ENCODE measurements at places on chromosomes 3 and 15. TPM values are rescaled to one million over a fixed set of nuclear protein-coding genes. Genes with fewer than 3 reads are reported as not detected.

The GHSR gene
- not detected for total RNA-seq

The CYP1A1 gene
- 0.48 TPM for total RNA-seq

The KLHL40 gene
- not detected for total RNA-seq

The CIP2A gene
- total RNA-seq = 2.9 TPM

The GOLGA8J gene
- total RNA-seq = not detected

The ELL3 gene
- 2.2 TPM for total RNA-seq

The CACNA2D2 gene
- total RNA-seq = 2.0 TPM

The SELENOT gene
- 91.6 TPM for total RNA-seq

The LRRC57 gene
- total RNA-seq = 13.1 TPM

The SKIL gene
- total RNA-seq = 77.2 TPM

The EBLN2 gene
- total RNA-seq = 4.8 TPM

The NR2F2 gene
- total RNA-seq = 213 TPM

The RBPMS2 gene
- 5.3 TPM for total RNA-seq

The LRRIQ4 gene
- not detected for total RNA-seq

The SNRPN gene
- 59.1 TPM for total RNA-seq

The CFAP100 gene
- total RNA-seq = not detected

The TMOD2 gene
- 14.8 TPM for total RNA-seq

The VWA5B2 gene
- total RNA-seq = 0.38 TPM

All from posterior vena cava (tissue), 2 donors.